ENCODE measurements at places on chromosomes 2 and 18.

DNA sequence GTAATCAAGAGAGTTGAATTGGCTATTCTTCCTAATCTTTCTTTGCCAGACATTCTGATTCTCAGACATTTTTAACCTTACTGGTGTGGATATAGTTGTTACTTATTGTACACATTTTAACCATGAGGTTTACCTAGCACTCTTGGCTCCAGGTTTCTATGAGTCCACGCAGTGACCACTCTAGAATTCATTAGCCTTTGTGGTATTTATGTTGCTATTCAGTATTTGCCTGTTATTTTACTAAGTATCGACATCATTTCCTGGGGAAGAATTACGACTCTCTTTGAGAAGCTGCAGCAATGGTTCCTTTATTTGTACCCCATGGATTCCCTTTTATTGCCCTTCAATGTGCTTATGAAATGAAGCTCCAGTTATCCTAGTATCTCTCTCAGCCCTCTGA, 120.7 kb downstream of the RDH14 start:
- DNase-seq, result no peak

DNA sequence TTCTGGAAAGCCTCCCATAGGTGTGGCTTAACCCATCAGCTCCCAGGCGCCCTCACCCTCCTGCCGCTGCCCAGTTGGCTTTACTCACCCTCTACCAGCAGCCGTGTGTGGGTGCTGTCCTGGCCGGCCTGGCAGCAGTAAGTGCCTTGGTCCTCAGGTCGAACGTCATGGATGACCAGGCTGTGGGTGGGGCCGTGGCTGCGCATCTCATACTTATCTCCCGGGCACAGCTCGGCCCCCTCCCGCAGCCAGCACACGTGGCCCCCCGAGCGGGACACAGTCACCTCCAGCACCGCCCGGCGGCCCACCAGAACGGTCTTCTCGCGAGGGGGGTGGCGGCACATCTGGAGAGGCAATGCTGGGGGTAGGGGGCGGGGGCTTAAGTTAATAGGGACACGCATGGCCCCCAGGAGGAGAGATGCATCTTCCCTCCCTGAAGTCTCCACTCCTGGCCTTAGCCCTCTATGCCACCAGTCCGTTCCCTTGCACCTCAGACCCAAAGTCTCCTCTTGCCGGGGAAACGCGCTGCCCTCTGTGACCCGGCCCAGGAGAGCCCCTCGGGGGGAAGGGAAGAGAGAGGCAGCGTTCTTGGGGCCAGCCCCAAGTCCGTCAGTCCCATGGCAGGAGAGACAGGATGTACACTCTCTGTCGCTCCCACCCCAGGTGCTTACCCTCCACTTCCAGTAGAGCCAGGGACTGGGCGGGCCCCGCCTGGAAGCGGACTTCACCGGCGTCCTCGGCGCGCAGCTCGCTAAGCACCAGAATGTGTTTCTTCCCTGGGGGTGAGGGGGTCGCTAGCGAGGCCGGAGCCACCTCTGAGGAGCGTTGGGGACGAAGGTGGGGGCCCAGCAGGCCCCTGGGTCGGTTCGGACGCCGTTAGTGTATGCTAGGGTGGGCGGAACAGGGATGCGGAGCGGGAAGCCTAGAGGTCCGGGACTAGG, 7.9 kb downstream of the TMEM198 start:
- DNase-seq, result no peak

GRCh38 chr18:51191128-51191717, 6.3 kb downstream of the MEX3C start:
- no peak for DNase-seq

GRCh38 chr2:211132046-211132445, 575.6 kb downstream of the CPS1 start:
- DNase-seq, result no peak

DNA sequence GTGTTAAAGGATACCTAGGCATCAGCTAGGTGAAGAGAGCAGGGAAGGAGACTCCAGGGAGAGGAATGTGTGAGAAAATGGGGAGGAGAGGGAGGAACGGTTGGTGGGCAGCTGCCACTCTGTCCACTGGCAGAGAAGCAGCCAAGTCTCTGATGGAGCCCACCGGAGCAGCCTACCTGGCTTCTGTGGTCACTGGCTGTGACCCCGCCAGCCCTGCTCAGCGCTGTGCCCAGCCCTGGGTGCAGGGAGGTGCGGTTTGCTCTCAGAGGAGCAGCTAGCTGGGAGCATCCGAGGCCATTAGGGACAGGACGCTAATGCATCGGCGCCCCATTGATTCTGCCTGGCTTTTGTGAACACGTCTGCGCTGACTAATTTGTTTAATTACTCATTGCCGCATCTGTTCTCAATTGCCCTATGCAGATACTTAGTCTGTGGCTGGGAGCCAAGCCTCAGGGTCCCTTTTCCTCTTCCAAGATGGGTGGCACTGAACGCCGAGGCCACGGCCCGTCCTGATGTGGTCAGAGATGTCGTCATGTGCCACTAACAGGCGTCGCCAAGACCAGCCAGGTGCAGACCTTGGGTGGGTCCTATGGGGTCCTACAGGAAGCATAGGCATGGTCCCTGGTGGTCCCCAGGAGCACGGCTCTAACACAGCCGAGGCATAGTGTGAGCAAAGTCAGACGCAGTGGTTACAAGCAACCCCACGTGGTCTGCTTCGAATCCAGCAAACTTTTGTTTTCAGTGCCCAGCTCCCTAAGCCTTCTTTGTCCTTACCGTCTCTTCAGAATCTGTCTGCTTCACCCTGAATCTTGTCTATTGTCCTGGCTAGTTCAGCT, 82.0 kb downstream of the RRM2 start:
- no peak for DNase-seq

DNA sequence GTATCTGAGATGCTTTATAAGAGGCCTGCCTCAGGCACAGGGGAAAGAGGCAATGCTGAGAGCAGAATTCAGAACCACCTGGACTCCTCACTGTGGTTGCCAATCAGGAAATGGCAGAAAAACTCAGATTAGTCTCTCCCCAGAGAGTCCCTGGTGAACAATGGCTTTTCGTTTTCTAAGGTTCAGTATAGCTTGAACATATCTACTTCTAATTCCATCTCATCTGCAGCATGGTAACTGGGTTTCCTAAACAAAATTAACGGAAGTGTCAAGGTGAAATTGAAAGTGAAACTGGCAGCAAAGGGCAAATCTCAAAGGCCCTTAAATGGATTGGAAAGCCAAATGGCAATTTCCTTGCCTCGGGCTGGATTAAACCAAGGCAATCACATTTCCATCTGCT, 480.2 kb upstream of the ACVR2A start:
- DNase-seq, result no peak

GRCh38 chr2:128512379-128513115, 193.9 kb upstream of the HS6ST1 start:
- DNase-seq, result no peak

GRCh38 chr18:14015416-14015815, 100.1 kb upstream of the MC2R start:
- no peak for DNase-seq

DNA sequence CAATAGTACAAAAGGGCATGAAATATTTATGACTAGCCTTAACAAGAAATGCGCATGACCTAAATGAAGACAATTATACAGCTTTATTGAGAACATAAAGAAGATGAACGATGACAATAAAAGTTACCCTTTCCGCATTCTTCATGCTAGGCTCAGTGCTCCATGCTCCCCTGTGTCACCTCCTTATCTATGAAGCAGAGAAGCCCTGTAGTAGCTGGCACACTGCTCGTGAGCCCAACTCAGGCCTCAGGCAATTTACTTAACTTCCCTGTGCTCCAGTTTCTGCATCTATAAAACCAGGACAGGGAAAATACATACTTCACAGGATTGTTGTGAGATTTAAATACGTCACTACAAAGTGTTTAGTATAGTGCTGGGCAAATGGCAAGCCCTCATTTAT, 34.5 kb upstream of the NABP1 start:
- no peak for DNase-seq

GRCh38 chr2:190986221-190986953, 27.6 kb downstream of the STAT1 start:
- no peak for DNase-seq

- no peak for DNase-seq
Observed at GRCh38 chr2:45396671-45397070, 214.4 kb downstream of the SRBD1 start.

DNA sequence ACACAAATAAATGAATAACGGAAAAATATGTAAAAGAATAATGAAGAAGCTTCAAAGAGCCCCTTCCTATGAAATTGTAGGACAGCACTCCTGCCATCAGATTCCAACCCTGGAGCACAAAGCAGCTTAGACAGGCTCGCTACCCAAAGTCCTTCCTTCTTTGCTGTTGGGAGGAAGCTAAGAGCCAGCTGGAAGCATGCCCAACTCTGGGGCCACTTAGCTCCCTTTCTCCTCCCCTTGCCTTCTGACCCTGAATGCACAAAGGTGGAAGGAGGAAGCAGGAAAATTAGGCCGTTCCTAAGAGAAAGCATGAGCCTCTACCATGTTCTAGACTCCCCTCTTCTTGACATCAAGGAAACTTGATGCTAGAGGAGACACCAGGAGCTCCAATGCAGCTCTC, 700.8 kb downstream of the RNF144A start:
- DNase-seq, result no peak

- no peak for DNase-seq
Observed at GRCh38 chr18:21210278-21210677, 31.8 kb upstream of the GREB1L start.

DNA sequence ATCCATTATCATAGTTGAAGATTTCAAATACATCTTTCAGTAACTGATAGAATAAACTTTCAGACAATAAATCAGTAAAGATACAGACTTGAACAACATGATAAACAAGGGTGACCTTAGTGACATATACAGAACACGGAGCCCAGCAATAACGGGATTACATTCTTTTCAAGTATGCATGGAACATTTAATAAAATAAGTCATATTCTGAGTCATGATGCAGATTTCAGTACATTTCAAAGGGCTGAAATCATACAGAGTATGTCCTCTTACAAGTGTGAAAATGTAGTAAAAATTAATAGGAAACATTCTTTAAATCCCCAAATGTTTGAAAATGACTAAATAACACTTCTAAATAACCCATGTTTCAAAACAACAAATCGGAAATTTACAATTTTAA, 17.2 kb upstream of the KLHL29 start:
- DNase-seq, result no peak

GRCh38 chr2:13003500-13003899, 286.8 kb downstream of the TRIB2 start:
- no peak for DNase-seq

DNA sequence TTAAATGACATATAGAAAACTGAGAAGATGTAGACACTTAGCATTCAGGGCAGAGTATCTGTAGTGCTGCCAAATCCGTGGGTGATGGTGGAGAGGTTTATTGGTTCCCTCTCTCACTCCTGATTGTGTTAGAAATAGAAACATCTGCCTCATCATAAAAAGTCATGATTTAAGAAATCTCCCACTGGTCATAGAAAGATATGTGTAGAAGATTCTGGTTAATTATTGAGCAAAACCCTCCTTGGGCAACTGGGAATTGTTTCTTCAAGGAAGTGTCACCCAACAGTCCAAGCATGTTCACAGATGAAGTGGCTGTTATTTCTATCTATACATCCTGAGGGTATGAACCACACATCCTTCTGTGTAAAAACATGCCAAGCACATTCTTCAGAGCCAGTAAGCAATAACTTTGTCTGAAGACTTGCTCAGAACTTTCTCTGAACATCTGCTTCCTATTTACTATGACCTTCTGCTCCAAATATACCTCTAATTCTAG, 33.6 kb upstream of the CHRNA1 start:
- DNase-seq, result no peak

DNA sequence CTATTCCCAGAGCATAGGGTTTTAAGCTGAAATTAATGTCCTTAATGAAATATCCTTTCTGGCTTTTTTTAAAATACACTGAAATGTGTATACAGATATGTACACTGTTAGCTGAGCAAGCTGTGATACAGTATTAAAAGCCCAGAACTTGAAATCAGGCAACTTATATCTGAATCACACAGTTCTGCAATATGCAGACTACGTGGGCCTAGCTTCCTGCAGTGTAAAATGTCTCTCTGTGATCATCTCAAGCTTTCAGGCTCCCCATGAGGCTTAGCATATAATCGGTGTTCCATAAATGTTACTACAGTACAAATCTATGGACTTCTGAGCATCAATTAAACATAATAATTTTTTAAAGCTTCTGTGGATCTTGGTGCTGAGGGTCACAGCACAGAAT, 8.2 kb downstream of the FBXO15 start:
- DNase-seq, result no peak

- DNase-seq, result no peak
Observed at GRCh38 chr2:40388161-40388560, 63.7 kb downstream of the SLC8A1 start.

- DNase-seq, result no peak
Observed at GRCh38 chr2:109663721-109664120, 49.6 kb downstream of the SOWAHC start.

DNA sequence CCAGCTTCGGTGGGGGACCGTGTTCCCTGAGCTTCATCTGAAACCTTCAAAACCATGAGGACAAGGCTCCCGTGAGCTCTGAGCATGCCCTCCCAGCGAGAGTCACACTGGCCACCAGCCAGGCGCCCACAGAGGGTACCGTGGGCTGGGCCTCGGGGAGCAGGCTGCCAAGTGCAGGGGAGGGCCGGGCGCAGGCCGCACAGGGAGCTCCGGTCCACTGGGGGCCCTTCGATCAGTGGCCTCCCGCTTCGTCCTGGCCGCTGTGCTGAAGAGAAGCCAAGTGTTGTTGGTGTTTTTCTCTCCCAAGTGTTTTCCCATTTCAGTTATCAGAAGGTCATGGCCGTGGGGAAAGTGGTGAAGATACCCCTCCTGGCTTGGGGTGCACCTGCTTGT, 144.4 kb downstream of the PTGR3 start:
- no peak for DNase-seq

DNA sequence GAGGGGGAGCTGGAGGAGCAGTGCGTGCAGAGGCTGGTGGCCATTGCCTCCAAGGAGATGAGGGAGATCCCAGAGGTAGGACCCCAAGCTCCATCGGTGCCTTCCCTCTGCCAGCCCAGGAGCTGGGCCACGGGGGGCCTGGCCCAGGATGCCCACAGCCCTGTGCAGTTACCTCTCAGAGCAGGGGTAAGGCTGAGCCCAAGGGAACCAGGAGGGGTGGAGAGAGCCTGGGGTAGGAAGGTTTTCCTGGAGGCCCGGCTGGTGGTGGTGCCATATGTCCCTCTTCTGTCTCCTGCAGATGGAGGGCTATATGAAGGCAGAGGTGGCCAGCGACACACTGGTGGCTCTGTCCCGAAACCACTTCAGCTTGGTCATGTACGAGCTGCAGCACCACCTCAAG, 11.4 kb downstream of the MROH2A start:
- DNase-seq, result no peak

DNA sequence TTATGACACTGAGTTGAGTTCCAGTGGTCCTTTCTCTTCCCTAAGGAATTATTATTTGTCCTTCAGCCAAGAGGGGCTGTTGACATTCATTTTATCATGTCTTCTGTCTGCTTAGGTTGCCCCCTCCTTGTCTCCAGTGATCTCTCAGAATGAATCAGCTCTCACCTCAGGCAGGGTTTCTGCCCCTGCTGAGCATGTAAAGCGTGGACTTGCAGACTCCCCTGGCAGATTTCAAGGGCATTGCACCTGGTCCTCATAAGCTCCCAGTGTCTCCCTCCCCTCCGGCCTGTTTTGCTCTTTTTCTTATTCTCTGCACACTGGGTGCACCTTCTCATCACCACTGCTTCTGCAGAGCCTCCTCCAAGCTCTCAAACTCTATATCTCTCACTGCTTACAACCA, 188.4 kb downstream of the KCNS3 start:
- no peak for DNase-seq

GRCh38 chr2:43040084-43040854, 186.1 kb downstream of the ZFP36L2 start:
- DNase-seq, result no peak

Data from stimulated activated naive B cell treated with anti-CD40 and anti-IgM and Interleukin-4, amounts not matched to agents 10 μg/mL and 1 μg/mL and 100 μg/mL, for 72 hours (primary cell).